ENCODE measurements at places on chromosomes 16 and 17.
A peak's percentile ranks its signal among the peaks of the same experiment; 100 is the strongest.

GRCh38 chr16:65936096-65936495 lies 430.4 kb upstream of the CDH5 start:
- DNase-seq: no peak

DNA sequence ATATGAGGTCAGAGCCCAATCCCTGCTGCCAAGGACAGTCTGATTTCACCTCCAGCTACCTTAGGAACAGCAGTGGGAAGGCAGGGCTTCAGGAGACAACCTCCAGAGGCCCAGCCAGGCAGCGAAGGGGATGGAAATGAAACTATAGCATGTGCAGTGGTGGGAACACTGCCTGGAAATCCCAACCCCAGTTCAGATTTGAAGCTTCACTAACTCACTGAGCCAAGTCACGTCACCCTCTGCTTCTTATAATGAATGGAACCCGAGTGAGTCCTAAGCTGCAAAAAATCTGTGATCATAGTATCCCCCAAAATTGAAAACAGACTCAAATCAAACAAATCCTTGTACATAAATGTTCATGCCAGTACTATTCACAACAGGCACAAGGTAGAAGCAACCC lies 36.0 kb upstream of the SLC39A11 start:
- DNase-seq: no peak

- no peak for DNase-seq
Observed at GRCh38 chr16:85125570-85126393, 13.5 kb upstream of the CIBAR2 start.

DNA sequence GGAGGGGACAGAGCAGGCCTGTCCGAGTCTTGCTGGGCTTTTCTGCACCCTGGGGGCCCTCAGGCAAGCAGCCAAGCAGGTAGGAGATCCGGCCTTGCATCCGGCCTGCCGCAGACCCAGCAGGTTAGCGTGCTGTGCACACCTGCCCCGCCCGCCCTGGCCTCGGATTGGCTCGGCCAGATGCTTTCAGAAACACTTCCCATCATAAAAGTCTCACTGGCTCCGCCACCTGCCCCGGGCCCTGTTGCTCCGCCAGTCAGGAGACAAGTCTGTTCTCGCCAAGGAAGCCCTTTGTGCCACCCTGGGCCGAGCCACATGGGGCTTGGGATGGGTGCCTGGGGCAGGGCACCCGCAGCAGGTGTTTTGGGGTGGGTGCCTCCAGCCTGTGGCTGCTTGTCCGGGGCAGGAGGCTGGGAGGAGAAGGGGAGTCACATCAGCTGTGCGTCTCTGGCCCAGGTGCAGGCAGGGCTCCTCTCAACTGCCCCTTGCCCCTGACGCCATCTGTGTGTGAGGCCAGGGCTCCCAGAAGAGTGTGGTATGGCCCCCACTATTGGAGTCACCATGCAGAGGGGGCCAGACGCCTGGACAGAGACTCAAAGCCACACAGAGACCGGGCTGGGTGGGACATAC lies 228.2 kb upstream of the GSE1 start:
- DNase-seq: no peak

DNA sequence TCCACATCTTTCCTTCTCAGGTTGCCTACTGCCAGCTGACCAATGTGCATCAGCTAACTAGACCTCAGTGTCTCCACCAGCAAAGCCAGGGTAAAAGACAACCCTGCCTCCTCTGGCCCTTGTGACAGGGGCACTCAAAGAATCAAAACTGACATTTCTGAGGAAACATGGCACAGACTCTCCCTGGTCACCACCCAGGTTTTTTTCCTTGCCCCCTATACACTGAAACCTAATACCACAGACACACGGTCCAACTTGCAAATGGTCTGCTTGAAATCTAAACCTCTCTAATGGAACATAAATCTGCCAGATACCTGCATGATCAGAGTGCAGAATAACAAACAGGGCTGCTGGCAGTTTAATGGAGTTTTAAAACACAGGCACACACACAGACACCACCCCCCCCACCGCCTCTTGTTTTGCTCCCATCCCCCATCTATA lies 19.5 kb upstream of the CORO6 start:
- no peak for DNase-seq

GRCh38 chr17:61285526-61286320 lies 113.9 kb upstream of the TBX2 start:
- DNase-seq: no peak

DNA sequence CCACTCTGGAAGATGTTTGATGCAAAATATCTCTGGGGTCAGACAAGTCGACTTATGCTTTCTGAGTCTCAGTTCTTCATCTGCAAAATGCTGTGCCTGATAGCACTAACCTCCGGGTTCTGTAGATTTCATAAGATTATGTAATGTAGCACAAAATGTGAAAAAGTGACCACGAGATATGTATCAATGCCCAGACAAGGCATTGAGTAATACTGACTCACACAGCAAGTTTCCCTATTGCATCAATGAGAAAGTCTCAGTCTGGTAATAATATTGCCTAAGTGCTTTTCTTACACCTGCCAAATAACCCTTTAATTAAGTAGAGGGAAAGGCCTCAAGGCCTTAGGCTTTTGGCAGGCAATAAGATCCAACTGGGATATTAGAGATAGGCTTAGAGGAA lies 41.4 kb upstream of the MMP2 start:
- DNase-seq: peak; percentile 12

GRCh38 chr17:82487910-82488309 lies 29.4 kb downstream of the NARF start:
- no peak for DNase-seq

- no peak for DNase-seq
Observed at GRCh38 chr16:51989637-51990230, 557.2 kb downstream of the TOX3 start.

GRCh38 chr17:38457577-38458371 lies 29.5 kb downstream of the ARHGAP23 start:
- no peak for DNase-seq

GRCh38 chr16:89646906-89647305 lies 10.6 kb downstream of the CHMP1A start:
- DNase-seq: no peak

GRCh38 chr16:82061861-82062525 lies 26.9 kb downstream of the HSD17B2 start:
- peak; percentile 46 for DNase-seq

DNA sequence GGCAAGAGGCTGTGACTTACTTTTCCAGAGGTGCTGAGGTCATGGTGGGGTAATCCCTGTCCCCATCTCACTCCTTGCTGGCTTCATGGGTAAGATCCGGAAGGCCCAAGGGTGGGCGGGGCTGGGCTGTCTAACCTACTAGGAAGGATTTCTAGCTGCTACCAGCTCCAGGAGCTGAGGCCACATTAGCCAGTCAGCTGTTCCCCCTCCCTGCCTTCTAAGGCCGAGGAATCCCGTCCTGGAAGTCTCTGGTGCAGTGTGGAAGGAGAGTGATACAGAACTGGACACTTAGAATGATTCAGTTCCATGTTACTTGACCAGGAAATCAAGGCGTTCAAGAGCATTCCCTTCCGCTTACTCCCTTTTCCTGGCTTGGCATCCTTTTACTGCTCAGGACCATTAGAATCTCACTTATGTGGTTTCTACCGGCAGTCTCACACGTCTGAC lies 8.9 kb downstream of the GNGT2 start:
- DNase-seq: no peak

GRCh38 chr17:62581764-62582163 lies 45.7 kb upstream of the MRC2 start:
- no peak for DNase-seq

- DNase-seq: no peak
Observed at GRCh38 chr17:65495122-65496055, 66.1 kb downstream of the AXIN2 start.

GRCh38 chr16:9225527-9226316 lies 134.3 kb downstream of the HAPSTR1 start:
- DNase-seq: peak; percentile 25

DNA sequence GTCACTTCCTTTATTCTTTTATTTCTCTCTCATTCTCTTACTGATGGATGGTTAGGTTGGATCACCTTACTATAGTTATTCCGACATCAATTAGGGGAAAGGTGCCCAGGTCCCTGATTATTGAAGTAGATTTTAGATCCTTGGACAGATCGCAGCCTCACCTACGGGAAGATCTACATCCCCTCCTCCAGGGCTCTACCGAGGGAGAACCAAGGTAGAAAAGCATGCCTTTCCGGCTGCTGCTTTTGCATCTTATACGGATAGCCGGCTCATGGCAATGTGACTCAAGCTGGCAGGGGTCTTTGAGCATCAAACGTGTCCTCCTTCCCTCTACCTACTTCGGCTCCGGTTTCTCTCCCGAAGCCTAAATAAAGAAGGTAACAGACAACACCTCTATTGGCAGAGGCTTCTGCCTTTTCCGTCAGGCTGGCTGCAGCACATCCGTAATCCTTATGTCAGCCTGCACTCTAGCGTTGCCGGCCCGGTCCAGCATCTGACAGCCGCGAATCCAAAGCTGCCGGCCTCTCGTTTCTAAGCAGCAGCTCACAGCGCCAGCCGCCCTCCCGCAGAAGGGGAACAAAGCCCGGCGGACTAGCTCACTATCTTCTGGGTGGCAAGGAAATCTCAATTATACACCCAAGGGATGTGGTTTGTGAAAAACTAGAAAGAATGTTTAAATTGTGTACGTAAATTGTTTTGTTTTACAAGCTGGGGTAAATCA lies 46.9 kb downstream of the IRX6 start:
- peak; percentile 12 for DNase-seq

DNA sequence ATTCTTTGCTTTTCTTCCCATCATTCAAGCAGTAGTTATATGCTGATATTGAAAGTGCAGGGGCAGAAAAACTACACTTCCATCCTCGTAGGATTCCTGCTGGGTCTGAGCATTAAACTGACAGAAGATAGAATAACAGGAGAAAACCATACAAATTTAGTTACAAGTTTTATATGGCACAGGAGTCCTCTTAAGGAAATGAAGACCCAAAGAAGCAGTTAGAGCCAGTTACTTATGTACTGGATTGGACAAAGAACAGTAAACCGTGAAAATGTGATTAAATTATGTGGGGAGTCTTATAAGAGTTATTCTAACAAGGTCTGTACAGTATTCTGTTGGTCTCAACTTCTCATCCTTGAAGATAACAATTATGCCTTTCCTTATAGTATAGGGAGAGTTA lies 81.2 kb upstream of the NSRP1 start:
- no peak for DNase-seq

DNA sequence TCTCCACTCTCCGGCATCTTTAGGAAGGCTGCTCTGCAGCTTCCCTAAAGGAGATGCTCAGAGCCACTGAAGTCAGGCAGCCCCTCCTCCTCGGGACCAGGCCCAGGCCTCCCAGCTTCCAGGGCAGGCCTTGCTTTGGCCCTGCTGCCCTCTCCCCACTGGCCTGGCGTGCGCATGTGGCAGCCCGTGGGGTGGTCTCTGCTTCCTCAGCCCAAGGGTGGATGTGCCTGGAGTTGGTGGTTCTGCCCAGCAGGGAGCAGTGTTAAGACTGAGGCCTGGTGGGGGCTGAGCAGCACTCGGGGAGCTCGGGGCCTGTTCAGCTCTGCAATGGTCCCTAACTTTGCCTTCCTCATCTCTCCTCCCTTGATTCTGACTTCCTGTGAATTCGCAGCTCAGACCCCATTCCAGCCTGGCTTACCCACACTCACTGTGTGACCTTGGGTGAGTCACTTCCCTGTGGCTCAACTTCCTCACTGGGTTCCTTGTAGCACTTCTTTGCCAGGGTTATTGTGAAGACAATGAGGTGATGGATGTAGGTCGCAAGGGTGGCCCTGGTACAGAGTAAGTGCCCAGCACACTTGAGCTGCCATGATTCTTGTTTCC lies 63.2 kb downstream of the NKD1 start:
- DNase-seq: no peak

DNA sequence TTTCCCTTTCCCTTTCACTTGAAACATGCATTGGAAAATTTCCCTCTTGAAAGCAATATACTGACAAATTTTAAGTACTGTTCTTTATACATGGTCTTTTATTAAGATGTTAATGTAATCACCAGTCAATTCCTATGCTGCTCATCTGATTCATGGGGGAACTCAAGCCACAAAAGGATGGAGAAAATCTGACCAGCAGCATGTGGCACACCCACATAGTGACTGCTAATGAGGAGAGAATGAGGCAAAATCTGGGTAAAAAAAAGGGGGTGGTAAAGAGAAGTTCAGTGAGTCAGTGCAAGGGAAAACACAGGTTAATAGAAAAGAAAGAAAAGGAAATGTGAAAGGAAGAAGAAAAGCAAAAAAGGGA lies 11.3 kb downstream of the RFFL start:
- no peak for DNase-seq

DNA sequence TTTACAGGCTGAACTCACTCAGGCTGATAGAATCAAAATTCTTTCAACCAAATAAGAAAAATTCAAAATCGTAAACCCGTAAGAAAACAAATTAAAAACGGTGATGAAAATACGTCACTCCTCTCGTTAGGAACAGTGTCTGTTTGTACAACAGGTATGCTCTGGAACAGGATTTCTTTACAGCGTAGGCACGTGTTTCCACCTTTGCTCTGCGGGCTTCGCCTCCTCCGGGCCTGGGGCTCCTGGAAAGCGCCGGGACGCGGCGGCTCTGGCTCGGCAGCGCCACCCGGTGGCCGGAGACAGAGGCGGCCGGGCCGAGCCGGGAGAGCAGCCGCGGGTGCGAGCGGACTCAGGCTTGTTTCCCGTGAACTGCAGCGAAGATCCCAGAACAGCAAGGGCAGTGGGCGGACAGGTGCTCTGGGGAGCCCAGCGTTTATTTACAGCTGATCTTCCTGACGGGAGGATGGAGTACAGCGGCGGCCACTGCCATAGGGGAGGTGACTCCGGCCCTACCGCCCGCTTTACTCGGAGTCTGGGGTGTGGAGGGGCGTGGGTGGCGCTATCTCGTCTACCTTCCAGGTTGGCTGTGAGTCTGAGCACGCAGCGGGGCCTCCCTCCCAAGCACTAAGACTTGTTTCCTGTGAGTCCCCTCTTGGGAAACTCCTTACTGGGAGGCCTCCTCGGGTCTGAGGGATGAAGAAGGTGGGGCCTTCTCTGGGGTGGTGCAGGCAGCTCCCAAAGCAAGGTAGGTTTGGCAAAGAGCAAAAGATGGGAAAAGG lies 40.5 kb upstream of the ATP2A3 start:
- peak; percentile 91 for DNase-seq

Measured in GM20000 (cell line).